ENCODE measurements at places on chromosomes 13 and 19.

GRCh38 chr13:114095486-114095885 lies 36.9 kb downstream of the RASA3 start:
- DNase-seq, result no peak

DNA sequence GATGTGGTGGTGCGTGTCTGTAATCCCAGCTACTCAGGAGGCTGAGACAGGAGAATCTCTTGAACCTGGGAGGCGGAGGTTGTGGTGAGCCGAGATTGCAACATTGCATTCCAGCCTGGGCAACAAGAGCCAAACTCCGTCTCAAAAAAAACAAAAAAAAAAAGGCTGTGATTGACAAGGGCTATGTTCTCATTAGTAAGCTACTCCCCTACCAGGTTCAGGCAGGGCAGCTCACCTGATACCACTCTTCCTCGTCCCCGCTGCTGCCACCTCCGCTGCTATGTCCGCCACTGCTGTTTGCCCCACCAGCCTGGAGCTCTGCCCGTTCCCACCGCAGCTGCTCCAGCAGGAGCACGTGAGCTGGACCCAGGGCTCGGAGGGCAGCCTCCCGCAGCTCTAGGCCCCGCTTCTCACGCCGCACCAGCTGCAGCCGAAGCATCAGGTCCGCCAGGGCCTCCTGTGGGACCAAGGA lies 9.4 kb downstream of the USHBP1 start:
- no peak for DNase-seq

GRCh38 chr19:10005632-10006334 lies 4.5 kb downstream of the COL5A3 start:
- no peak for DNase-seq

GRCh38 chr19:44955505-44956439 lies 592 bp downstream of the CLPTM1 start:
- no peak for DNase-seq
